Posterior cingulate gyrus (tissue), 11 donors: ENCODE measurements at places on chromosomes 12 and 14.

GRCh38 chr14:24734917-24735500 is 101.0 kb upstream of the GZMB start:
- peak; percentile 58 for DNase-seq

DNA sequence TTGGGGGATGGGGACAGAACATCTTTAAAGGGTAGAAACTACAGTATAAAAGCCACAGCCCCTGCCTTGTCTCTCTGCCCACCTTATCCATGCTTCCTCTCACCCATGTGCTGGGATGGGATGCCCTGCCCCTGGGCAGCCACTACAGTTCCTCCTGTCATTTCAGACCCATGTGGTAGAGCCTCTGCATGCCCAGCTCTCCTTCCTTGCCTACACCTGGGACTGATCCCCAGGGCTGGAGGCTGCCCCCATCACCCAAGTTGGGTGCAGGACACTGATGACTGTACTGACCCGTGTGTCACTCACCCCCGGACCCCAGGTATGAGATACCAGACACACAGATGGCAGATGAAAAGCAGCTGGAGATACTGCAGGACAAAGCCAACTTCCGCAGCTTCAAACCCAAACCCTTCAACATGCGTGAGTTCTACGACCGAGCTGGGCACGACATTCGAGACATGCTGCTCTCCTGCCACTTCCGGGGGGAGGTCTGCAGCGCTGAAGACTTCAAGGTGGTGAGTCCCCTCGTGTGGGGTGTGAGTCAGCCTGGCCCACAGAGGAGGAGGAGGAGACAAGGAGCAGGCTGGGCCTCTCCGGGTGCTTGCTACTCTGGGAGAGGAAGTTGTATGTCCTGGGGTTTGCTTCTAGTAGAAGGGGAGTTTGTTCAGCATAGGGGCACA is 2.2 kb downstream of the ASIC1 start:
- no peak for DNase-seq

- DNase-seq = no peak
These were observed 7.8 kb downstream of the PGF start for GRCh38 chr14:74947353-74948227.

GRCh38 chr12:124700810-124701592 is 133.6 kb upstream of the NCOR2 start:
- peak; percentile 90 for DNase-seq

DNA sequence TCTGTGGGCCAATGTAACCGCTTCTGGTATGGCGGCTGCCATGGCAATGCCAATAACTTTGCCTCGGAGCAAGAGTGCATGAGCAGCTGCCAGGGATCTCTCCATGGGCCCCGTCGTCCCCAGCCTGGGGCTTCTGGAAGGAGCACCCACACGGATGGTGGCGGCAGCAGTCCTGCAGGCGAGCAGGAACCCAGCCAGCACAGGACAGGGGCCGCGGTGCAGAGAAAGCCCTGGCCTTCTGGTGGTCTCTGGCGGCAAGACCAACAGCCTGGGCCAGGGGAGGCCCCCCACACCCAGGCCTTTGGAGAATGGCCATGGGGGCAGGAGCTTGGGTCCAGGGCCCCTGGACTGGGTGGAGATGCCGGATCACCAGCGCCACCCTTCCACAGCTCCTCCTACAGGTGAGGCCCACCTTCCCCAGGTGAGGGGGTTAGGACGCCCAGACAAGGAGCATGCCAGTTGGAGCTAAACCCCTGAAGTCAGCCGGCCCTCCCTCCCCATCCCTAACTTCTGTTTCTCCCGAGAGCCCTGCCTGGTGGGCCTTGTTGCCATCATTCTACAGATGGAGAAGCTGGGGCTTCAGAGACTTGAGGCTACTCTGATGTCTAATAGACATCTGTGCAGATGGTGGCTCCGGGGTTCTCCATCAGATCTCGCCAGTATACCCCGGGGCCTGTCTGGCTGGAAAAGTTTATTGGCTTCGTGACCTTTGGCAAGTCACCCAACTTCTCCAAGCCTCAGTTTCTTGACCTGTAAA is 25.3 kb downstream of the PAPLN start:
- DNase-seq = no peak

DNA sequence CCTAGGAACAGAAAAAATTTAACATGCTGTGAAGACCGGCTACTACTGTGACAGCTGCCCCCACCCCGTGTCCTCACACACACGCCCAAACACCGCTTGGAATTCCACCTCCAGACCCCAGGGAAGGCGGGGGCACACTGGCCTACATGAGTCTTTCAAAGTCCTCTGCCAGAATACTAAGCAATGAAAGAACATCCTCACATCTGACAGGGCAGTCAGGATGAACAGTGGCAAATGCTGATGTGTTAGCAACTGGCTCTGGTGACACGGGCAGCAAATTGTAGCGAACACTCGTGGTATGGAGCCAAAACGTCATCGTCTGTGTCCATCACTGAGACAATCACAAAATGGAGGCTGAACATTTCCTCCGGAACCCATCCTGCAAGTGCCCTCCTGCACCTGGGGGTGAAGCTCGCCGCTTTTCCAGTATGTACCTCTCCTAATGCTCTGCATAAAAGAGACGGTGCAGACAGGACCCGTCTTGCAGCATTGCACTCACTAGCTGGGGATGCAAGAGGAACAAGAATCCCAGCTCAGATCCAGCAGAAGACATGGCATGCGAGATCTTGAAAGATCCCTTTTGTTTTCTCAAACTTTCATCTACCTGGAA is 94.8 kb downstream of the BCL11B start:
- no peak for DNase-seq

DNA sequence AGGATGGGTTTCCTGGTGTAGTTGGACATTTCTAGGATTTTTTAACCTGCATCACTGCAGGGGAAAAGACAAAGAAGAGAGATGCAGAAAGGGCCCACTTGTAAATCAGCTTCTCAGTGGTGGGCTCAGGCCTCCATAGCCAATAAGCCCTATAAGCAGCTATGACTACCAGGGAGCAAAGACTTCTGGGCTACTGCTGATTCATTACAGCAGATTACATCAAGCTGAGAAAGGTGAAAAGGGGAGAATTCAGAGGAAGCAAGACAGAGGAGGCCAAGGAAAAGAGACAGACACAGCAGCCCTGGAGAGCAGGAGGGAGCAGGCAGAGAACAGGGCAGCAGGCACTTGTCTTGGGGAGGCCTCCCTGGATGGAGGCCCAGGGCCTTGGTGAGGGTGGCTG is 95.2 kb downstream of the KCNA5 start:
- no peak for DNase-seq

DNA sequence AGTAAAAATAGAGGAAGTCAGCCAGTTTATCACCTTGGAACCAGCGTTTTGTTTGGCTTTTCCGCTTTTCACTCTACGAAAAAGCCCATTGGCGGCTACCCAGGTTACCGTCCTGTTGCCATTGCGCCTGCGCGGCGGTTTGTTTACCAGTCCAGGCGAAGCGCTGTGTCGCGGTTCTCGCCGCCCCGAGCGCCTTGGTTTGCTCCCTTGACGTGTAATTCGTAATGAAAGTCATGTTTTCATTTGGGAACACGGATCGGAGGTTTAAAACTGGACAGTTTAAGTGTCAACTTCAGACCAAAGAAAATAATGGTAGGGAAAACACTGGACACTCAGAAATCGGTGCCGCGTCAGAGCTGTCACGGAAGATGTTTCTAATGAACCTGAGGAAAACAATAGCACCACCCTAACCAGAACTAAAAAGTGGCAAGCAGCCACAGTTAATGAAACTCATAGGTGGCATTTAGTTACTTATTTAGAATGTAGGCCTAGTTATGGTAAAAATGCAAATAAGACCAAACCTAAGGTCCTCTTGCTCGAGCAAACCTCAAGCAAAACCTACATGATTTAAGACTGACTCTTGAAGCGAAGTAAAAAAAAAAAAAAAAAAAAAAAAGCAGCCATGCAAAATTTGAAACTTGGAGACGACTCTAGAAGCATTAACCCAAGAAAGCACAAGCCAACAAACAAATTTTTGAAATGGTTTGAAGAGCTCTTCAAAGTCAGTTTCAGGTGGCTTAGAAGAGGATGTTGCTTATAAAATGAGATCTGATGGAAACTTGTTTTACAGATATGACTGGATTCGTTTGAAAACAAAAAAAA is 790 bp upstream of the GPR19 start:
- peak; percentile 98 for DNase-seq
